ENCODE measurements at places on chromosomes 11 and 22. TPM values are rescaled to one million over a fixed set of nuclear protein-coding genes. Genes with fewer than 3 reads are reported as not detected.

GRCh38 chr22:44917372-44918165 lies 92.2 kb downstream of the PHF21B start:
- DNase-seq, result no peak

Gene OR2AG1
- not detected for total RNA-seq

Gene MMP12
- total RNA-seq, result not detected

DNA sequence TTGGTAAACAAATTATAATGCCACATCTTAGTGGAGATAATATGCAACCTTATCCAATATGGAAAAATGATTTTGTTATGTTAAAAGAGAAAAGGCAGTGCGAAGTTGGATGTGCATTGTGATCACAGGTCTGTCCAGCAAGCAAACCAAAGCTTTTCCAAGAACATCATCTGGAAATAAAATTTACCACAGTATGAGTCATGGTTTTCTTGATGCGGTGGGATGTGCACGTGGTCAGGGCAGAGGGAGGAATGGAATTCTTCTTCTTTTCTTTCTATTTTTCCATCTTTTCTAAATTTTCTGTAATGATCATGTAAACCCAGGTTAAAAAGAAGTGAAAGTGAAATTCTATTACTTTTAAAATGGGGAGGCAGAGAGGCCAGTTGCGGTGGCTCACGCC lies 169.8 kb downstream of the C11orf91 start:
- no peak for DNase-seq

DNA sequence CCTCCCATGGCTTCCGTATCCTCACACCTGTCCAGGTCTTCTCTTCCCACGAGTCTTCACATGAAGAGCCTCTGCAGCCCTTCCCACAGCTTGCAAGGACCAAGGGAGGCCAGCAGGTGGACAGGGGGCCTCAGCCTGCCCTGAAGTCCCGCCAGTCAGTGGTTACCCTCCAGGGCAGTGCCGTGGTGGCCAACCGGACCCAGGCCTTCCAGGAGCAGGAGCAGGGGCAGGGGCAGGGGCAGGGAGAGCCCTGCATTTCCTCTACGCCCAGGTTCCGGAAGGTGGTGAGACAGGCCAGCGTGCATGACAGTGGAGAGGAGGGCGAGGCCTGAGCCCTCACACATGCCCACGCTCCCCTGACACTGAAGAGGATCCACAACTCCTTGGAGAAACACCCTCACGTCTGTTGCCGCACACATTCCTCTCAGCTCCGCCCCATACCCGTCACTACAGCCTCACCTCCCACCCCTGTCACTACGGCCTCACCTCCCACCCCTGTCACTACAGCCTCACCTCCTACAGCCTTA lies 8.3 kb downstream of the SSH3 start:
- DNase-seq, result no peak

GRCh38 chr11:75481922-75482606 lies 43.7 kb downstream of the GDPD5 start:
- no peak for DNase-seq

GRCh38 chr22:45008751-45009605 lies 827 bp downstream of the PHF21B start:
- no peak for DNase-seq

DNA sequence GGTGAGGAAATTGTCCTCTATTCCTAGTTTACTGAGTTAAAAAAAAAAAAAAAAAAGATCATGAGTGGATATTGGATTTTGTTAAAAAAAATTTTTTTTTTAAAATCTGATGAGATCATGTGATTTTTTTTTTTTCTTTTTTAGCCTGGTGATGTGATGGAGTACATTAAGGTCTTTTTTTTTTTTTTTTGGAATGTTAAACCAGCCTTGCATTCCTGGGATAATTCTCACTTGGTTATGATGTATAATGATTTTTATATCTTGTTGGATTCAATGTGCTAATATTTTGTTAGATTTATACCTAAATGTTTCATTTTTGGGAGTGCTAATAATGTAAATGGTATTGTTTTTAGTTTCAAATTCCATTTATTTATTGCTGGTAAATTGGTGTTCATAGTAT lies 43.3 kb downstream of the DDX10 start:
- no peak for DNase-seq

Data from adrenal gland (tissue), 19 donors.